ENCODE measurements at places on chromosomes 5 and 9.

DNA sequence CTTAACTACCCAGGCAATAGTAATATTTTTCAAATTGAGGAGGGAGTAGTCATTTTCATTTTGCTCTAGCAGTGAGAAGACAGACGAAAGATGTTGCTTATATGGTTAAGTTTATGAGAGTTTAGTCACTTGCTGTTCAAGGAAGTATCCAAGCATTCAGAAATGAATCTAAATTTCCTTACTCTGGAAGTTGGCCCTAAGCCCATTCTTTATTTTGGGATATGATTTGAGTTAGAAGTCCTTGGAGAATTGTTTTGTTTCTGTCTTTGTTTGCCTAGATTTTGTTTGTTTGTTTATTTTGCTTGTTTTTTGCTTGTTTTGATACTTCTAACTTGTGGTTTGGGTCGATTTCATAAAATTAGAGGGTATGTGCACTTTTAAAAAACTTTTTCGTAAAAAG, 146.4 kb upstream of the FGF10 start:
- DNase-seq: no peak

DNA sequence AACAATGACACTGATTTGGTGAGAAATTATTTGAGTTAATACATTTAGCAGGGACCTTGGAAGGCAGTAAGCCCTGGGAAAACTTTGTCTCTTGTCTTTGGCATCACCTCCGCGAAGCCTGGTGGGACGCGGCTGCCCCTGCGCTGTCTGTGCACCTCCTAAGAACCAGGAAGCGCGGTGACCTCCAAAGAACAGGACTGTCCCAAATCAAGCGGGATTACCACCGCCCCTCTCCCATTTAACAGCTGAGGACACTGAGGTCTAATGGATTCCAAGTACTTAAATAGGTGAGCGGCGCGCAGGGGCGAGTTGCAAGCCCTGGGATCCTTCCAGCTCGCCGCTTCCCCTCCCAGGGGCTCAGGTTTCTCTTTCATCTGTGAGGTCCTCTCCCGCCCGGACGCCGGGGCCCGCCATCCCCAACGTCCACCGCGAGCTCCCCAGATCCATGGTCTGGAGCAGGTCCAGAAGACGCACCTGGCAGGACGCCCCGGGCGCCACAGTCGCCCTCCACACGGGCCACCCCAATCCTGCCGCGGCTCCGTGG, 432 bp downstream of the STARD4 start:
- no peak for DNase-seq

DNA sequence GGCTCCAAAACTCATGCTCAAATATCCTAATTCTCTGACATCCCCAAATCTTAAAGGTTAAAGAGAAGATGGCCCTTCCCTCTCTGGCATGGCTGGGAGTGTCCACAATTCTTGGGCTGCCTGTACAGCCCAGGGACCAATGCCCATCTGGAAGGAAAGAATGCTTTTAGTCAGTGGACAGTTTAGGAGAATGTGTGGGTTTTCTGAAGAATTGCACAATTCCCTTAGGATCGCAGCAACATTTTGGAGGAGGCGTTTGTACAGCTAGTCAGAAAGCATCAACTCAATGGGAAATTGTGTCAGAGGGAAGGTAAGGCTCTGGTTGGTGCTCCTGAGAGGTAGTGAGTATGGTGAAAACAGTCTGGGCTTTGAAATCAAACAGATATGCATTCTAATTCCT, 15.0 kb downstream of the FAM193B start:
- no peak for DNase-seq

DNA sequence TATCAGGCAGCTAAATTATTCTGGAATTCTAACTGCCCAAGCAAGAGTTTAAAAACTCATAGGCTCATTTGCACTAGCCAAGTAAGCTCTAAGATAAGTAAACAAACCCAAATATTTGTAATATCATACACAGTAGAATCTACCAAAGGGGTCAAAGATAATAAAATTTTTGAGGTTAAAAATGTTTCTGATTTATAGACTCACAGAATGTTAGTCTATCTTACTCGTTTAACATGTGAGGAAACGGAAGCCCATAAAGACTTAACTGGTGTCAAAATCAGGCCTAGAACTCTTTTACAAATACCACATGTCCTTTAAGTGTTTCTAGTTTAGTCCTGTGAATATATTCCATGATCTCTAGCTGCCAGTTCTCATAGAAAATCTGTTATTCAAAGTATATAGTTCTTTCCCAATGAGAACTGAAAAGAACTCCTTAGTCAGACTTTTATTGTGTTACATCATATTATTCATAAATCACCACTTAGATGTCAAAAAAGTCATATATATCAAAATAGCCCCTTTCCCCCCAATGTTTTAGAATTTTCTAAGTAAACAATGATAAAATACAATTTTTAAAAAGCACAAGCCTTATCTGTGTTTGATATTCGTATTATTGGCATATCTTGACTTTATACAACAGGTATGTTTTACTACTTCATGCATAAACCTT, 13.9 kb downstream of the RAB14 start:
- no peak for DNase-seq

DNA sequence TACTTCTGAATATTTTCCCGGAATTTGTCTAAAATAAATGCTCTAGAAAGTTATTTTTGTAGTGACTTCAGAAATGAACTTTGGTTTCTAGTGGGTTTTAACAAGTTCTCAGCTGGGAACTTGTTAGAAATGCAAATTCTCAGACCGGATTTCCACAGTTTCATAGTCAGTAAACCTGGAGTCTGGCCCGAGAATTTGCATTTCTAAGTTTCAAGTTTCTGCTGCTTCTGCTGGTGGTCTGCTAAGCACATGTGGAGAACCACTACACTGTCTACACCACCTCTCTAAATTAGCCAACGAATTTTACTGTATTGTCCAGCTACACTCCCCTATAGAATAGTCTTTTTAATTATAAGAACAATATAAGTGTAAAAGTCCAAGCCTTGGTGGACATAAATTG, 208.0 kb downstream of the CHSY3 start:
- no peak for DNase-seq

- no peak for DNase-seq
Measured at GRCh38 chr5:141742144-141742543, 60.1 kb upstream of the ARAP3 start.

- DNase-seq: no peak
Measured at GRCh38 chr5:132454361-132454760, 36.2 kb downstream of the IRF1 start.

DNA sequence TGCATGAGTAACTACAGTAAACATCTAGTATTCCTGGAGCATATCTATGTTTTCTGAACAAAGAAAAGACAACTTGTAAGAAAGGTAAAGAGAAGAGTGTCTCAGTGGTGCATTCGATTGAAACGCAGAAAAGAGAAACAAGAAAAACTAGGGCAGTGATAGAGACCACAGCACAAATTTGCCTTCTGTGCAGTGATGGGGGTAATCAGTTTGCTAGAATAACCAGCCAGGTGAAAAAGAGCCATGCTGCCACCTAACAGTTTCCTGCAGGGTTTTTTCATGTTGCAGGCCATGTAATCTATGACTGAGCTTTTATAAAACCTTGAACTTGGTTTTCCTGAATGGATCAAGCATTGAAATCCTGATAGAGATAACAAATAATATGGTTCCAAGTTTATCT, 198.4 kb upstream of the MEF2C start:
- DNase-seq: no peak

- no peak for DNase-seq
Measured at GRCh38 chr9:88339317-88339716, 48.9 kb upstream of the SPIN1 start.

- DNase-seq: no peak
Measured at GRCh38 chr5:1414311-1415058, 30.8 kb downstream of the SLC6A3 start.

GRCh38 chr5:102700120-102700831, 54.8 kb upstream of the PAM start:
- DNase-seq: no peak
